Hematopoietic multipotent progenitor cell treated with erythropoietin and hydrocortisone succinate and interleukin-3 and kit ligand, for 17 days (in vitro differentiated cells): ENCODE measurements at places on chromosomes 16 and 17.

DNA sequence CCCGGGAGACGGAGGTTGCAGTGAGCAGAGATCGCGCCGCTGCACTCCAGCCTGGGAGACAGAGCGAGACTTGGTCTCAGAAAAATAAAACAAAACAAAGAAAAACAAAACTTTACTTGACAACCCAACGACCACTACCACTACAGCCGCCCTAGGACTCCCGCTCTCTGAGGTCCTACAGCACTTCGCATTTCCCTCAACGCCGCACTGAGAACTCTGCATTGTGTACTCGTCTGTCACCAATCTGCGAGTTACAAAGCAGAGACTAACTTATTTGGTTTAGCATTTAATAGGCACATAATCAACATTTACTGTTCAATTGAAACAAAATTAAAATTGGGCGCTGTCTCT is 479 bp upstream of the ZNF207 start:
- DNase-seq: no peak

- DNase-seq: no peak
Observed at GRCh38 chr16:15464401-15465186, 30.2 kb downstream of the BMERB1 start.

GRCh38 chr17:18217412-18218015 is 7.9 kb upstream of the LLGL1 start:
- peak; percentile 72 for DNase-seq

- no peak for DNase-seq
Observed at GRCh38 chr16:84459941-84460405, 44.5 kb downstream of the MEAK7 start.

- DNase-seq: no peak
Observed at GRCh38 chr17:79960788-79961522, 74.7 kb downstream of the TBC1D16 start.

- no peak for DNase-seq
Observed at GRCh38 chr16:81514041-81514559, 69.5 kb downstream of the CMIP start.

DNA sequence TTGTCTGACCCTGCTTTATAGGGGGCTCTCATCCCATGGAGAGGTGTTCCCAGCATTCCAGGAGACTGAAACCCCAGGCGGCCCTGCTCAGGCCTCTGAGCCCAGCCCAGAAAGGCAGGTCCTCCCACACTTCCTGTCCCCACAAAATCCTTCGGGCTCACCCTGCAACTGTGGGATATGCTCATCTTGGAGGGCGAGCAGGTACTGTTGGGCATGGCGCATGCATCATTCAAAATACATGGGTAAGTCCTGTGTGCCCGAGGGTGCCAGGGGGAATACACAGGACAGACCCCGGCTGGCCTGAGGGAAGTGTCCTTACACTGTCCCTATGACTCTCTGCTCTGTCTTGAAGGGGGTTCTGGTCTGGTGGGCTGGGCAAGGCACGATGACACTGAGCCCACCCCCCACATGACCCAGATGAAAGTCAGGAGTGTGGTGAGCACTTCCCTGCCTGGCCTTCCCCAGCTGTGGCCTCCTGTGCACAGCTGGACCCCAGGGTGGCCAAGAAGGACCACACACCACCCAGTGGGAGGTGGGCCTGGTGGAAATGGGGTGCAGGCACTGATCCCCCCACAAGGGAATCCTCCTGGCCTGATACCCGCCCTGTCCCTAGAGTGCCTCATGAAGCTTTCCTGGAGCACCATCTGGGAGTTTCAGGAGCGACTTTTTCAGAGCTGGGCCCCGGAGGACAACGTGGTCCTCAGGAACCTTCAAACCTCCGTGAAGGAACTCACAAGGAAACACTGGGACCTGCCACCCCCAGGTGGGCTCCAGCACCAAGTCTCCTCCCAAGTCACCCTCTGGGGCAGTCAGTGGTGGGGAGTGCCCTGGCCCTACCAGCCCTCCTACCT is 46.7 kb downstream of the USP22 start:
- DNase-seq: no peak

DNA sequence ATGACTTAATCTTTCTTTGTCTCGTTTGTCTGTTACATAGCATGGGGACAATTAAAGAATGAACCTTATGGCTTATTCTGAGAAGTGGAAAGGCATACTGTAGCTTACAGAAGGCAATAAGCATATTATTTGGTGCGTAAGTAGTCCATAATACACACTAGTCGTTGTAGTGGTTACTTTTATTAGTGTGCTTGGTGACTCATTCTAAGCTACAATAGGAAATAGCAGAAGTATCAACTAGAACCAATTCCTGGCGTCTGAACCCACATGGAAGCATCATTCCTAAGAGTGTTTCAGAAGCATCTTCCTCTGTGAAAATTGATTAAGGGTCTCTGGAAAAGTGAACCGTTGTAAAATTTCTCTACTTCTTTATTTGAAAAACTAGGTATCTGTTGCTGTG is 777.8 kb upstream of the EEF2KMT start:
- DNase-seq: no peak

DNA sequence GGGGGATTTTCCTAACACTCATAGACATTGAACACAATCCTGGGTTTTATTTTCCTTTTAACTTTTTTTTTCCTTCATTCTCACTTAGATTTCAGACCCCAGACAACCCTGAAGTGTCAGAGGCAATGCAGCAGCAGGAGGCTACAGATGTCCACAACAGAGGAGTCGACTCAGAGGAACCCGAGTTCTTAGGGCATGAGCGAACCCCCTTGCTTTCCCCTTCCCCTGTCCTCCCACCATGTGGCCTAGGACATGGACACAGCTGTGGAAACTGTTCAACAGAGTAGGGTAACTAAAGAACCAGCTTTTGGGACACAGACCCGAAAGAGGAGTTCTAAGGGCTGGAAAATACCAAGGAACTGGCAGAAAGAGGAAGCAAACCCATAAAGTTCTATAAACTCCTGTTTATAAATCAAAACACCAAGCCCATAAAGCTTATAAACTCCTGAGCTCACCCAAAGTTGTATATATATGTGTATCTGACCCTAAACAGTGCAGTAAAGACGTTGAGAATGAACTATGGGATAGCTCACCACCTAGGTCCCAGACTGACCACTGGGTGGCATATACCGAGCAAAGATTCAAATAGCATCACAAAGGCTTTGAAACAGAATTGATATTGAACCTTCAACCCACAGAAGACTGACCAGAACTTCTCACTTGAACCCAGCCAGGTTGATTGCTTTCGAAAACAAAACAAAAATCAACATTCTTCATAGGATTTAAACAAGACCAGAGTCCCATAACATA is 33.9 kb downstream of the CMTM4 start:
- DNase-seq: no peak

DNA sequence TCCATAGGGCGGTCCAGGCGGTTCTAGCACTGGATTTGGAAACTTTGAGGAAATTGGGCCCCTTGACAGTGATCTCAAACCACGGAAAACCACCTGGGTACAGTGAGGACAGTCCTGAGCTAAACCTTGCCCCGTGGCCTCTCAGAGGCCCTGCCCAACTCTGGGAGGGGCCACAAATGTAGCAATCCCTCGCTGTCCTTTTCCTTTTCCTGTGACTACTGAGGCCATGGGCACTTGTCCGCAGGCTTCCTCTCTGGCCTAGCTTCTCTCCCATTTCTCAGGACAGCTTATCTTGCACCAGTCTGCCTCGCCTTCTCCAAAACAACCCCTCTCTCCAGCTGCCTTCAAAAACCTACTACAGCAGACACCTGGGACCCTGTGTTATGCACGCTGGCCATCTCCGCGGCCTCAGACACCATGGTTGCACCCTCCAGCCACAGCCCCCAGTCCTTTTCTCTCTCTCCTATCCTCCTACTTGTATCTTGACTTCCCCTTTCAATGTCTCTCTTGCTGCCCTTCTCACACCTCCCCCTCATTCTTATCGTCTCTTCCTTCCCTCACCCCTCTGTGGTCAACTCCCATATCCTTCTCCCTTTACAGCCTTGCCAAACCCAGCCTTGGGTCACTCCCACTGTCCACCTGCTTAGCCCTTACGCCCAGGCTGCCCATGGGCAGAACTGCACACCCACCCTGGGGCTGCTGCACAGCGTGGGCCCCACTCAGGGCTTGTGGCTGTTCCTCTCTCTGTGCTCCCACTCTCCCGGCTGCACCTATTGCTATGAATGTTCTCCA is 7.6 kb downstream of the SCPEP1 start:
- no peak for DNase-seq

GRCh38 chr17:55778389-55779118 is 27.7 kb downstream of the PCTP start:
- DNase-seq: no peak

- DNase-seq: no peak
Observed at GRCh38 chr17:10171122-10171571, 27.3 kb downstream of the GAS7 start.

GRCh38 chr17:27531469-27531961 is 75.3 kb downstream of the KSR1 start:
- DNase-seq: no peak

DNA sequence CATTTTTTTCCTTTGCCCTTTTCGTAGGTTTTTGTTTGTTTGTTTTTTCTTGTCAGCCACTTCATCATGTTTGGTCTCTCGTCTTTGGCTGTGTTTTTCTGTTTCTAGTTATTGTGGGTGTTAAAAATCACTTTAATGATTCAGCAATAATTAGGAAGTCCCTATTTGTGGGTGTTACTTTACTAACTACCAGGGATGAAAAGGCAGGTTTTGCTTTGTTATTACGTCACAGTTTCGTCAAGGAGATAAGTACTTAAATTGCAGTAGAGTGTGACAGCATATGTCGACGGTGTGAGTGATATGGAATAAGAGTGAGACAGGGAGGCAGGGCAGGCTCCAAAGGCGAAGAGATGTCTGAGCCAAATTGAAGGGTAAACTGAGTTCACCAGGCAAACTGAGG is 479.6 kb downstream of the WWOX start:
- no peak for DNase-seq

DNA sequence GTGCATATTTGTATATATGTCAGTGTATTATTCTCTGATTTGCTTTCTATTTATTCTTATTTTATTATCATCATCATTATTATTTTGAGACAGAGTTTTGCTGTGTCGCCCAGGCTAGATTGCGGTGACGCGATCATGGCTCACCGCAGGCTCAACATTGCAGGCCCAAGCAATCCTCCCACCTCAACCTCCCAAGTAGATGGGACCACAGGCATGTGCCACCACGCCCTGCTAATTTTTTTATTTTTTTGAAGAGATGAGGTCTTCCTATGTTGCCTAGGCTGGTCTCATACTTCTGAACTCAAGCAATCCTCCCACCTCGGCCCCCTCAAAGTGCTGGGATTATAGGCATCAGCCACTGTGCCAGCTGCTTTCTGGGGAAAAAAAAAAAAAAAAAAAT is 8.4 kb upstream of the ARHGAP17 start:
- no peak for DNase-seq

GRCh38 chr17:35912339-35912912 is 18.1 kb downstream of the RDM1 start:
- no peak for DNase-seq

- no peak for DNase-seq
Observed at GRCh38 chr17:82949361-82949760, 109.5 kb upstream of the ZNF750 start.

- DNase-seq: peak; percentile 56
Observed at GRCh38 chr17:36600465-36600864, 918 bp upstream of the MRM1 start.

DNA sequence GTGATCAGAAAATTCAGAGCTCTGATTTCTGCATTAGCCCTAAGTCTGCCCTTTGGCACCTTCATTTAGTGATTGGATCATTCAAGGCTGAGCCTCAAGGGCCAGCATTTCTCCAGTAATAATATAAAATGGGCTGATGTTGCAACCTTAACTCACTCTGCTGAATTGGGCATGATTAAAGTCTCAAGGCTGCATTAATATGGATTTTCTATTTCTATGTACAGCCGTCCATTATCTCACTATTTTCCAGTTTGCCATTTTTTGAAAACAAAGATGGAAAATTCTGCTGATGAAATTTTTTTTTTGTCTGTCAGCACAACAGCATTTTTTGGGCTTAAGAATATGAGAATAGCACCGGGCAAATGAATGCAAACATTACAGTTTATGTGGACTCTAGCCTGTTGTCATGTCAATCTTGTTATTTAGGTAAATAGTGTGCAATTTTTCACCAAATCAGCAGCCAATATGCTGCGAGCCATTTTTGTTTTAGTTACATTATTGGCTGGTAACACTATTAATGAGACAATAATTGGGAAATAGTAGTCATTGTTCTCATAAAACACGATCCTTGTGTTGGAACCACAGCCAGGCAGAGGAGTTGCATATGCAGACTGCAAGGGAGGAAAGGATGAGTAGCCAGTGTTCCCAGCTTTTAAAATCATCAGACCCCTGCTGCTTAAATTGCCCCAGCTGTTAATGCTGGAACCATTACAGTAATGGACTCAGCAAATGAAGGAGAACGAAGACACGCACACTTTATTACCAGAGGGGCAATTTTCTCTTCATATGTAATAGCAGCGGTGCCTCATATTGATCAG is 10.5 kb downstream of the FTO start:
- DNase-seq: no peak

- no peak for DNase-seq
Observed at GRCh38 chr16:76241755-76242154, 35.4 kb upstream of the CNTNAP4 start.

- no peak for DNase-seq
Observed at GRCh38 chr16:87252269-87252970, 64.8 kb downstream of the C16orf95 start.

DNA sequence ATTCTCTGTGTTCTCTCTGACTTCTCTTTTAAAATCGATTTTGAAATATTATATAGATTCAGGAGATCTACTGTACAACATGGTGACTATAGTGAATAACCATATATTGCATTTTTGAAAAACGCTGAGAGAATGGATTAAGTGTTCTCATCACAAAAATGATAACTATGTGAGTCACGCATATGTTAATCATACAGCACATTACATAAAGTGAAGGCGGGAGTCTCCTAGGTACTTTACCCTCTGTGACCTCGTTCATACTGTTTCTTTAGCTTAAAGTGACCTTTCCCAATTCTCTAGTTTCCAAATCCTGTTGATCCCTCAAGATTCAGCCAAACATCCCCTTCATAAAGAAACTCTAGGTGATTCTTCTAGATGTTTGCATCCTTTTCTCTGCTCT is 3.1 kb upstream of the KRTAP3-2 start:
- no peak for DNase-seq

DNA sequence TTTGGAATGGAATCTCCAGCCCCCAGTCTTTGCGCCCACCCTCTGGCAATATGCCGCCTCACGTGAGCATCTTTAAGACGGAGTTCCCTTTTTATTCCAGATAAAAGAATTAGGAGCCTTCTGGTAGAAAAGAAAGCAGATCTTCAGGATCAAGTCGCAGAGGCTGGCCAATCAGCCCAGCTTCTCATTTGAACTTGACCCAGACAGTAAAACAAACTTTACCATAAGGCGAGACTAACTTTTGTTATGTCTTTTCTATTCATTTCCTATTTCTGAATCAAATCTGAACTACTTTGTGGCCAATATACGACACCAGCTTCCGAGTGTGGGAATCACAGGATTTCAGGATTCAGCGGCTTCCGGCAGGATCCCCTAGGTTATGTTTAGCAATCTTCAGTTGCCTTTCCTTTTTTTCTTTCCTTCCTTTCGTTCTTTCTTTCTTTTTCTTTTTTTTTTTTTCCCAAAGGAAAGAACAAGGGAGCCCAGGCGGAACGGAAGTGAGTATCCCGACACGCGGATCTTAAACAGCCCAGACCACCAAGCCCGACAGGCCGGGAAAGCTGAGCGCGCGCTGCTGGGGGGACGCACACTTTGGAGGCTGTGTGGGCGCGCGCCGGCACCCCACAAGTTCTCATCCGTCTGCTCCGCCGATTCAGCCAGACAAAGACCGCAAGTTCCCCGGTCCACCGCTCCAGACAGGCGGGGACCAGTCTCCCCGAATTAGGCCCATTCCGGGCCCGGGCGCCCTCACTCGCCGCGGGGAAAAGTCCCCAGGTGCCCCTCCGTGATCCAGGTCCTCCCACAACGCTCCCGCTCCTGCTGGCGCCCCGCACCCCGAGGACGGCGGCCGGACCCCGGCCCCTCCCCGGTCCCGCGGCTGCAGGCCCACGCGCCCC is 633 bp downstream of the TBC1D16 start:
- DNase-seq: no peak
